ENCODE measurements at places on chromosomes 6 and 20. TPM values are rescaled to one million over a fixed set of nuclear protein-coding genes. Genes with fewer than 3 reads are reported as not detected.

Gene RUNX2
- 0.80 TPM for polyA plus RNA-seq

Gene C6orf132
- 22.2 TPM for polyA plus RNA-seq

Gene PIM1
- polyA plus RNA-seq = 46.0 TPM

Gene HCK
- 0.43 TPM for polyA plus RNA-seq

Gene GDAP1L1
- 5.9 TPM for polyA plus RNA-seq

Gene E2F1
- polyA plus RNA-seq = 13.9 TPM

Gene TPMT
- 15.5 TPM for polyA plus RNA-seq

Gene NR2E1
- not detected for polyA plus RNA-seq

Gene ZBTB12
- polyA plus RNA-seq = 0.68 TPM

Gene DEFB110
- not detected for polyA plus RNA-seq

Gene PSORS1C1
- not detected for polyA plus RNA-seq

Gene POU5F1
- polyA plus RNA-seq = 1,914 TPM

Gene KCNK5
- polyA plus RNA-seq = 9.5 TPM

Gene ULBP1
- polyA plus RNA-seq = 1.3 TPM

Gene SLX4IP
- polyA plus RNA-seq = 9.1 TPM

Gene FHL5
- polyA plus RNA-seq = not detected

Gene POPDC3
- polyA plus RNA-seq = 5.7 TPM

Gene BTNL2
- not detected for polyA plus RNA-seq

Gene AKAP12
- 120 TPM for polyA plus RNA-seq

Gene LY6G6F
- polyA plus RNA-seq = not detected

Gene TMC2
- not detected for polyA plus RNA-seq

Gene ECT2L
- polyA plus RNA-seq = 0.14 TPM

Gene CEP57L1
- polyA plus RNA-seq = 18.7 TPM

Gene PTPRT
- polyA plus RNA-seq = not detected

Gene MYH7B
- 1.0 TPM for polyA plus RNA-seq

Gene B3GAT2
- polyA plus RNA-seq = 1.7 TPM

Gene RAD21L1
- polyA plus RNA-seq = 0.38 TPM

Gene FILIP1
- 6.4 TPM for polyA plus RNA-seq

Gene ENPP5
- 7.3 TPM for polyA plus RNA-seq

Gene ATP6V1G2
- polyA plus RNA-seq = 2.7 TPM

Gene ARMC2
- 4.4 TPM for polyA plus RNA-seq

Gene PDYN
- polyA plus RNA-seq = 0.21 TPM

Gene POLR3F
- 11.0 TPM for polyA plus RNA-seq

Gene PFDN6
- polyA plus RNA-seq = 56.1 TPM

Gene ARHGAP40
- polyA plus RNA-seq = 0.30 TPM

Gene METTL24
- polyA plus RNA-seq = not detected

Gene C6orf141
- polyA plus RNA-seq = 7.2 TPM

Gene MLN
- not detected for polyA plus RNA-seq

Gene UNC5CL
- 0.87 TPM for polyA plus RNA-seq

Gene RSPH4A
- polyA plus RNA-seq = 1.0 TPM

Gene FLRT3
- polyA plus RNA-seq = 0.26 TPM

Gene ZNF335
- 7.4 TPM for polyA plus RNA-seq

Gene ERMARD
- polyA plus RNA-seq = 8.6 TPM

Gene TMEM239
- not detected for polyA plus RNA-seq

Gene BPI
- not detected for polyA plus RNA-seq

Gene FOXO3
- 9.8 TPM for polyA plus RNA-seq

Gene CST3
- 72.9 TPM for polyA plus RNA-seq

Gene SLC22A3
- 0.61 TPM for polyA plus RNA-seq

Gene SMLR1
- not detected for polyA plus RNA-seq

Gene LCA5
- polyA plus RNA-seq = 4.2 TPM

Gene CCN6
- polyA plus RNA-seq = 0.73 TPM

Gene SPTLC3
- polyA plus RNA-seq = 0.66 TPM

Gene EPHA7
- polyA plus RNA-seq = 3.3 TPM

Gene TAP2
- 4.9 TPM for polyA plus RNA-seq

Gene KCNB1
- polyA plus RNA-seq = 0.42 TPM

Gene EBF4
- 1.4 TPM for polyA plus RNA-seq

Gene TCP11
- 0.21 TPM for polyA plus RNA-seq
